ENCODE measurements at places on chromosomes 7 and 10.

- DNase-seq: no peak
Measured at GRCh38 chr10:121426307-121426706, 171.9 kb downstream of the FGFR2 start.

GRCh38 chr10:16787361-16787791, 29.8 kb downstream of the RSU1 start:
- DNase-seq: no peak

DNA sequence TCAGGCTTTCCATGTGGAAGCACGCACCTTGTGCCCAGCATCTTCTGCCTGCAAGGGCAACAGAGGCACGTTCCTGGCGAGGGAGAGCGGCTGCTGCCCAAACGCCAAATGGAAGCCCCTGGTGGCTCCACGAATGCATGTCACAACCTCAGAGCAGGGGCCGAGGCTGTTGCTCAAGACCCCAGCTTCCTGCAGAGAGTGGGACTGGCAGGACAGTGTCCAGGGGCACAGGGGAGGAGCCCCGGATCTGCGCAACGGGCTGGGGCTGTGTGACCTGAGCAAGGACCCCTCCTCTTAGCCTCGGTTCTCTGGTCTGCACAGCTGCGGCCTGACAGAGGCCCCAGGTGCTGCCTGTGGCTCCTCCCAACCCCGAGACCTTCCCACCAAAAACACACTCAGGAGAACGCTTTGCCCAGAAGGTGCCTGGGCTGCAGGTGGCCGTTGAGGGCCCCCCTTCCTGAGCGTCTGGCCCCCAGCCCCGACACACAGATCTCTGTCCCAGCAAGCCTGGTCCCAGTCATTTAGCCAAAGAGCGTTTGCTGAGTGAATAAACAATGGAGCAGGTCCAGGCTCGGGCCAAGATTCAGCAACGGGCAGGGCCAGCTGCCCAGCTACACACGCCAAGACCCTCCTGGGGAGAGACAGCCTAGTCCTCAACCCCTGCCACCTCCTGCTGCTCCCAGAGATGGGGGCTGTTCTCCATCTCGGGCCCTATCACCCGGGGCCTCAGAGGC, 1.2 kb downstream of the MICALL2 start:
- DNase-seq: no peak

DNA sequence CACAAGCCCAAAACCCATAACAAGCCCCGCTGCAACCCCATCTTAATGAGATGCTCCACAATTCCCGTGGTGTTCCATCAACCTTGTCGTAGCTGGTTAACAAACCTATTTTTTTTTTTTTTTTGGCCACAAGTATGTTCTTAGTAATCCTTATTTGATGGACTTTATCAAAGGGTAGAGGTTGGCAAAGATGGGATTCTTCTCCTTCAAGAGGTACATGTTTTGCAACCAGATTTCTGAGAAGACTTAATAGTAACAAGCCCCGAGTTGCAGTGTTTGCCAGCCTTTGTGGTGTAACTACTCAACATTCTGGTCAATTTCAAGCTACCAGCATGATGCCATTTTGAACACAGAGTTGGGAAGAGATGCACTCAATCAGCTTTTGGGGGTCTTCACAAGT, 181.7 kb downstream of the NRP1 start:
- DNase-seq: no peak

- DNase-seq: no peak
Measured at GRCh38 chr10:133292919-133293809, 15.5 kb downstream of the TUBGCP2 start.

DNA sequence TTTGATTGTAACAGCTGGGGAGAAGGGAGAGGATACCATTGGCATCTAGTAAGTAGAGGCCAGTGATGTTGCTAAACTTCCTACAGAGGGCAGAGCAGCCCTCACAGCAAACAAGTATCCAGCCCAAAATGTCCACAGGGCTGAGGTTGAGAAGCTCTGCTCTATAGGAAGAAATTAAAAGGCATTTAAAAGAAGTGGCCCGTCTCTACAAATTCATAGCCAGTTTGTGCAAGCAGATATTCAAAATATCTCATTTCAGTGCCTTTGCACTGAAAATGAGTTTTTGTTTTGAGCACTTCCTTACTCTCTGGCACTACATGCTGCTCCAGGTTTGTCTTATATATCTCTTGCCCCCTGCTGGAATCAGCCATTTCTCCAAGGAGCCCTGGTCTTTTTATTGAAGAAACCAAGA, 330.0 kb downstream of the BBS9 start:
- DNase-seq: no peak

DNA sequence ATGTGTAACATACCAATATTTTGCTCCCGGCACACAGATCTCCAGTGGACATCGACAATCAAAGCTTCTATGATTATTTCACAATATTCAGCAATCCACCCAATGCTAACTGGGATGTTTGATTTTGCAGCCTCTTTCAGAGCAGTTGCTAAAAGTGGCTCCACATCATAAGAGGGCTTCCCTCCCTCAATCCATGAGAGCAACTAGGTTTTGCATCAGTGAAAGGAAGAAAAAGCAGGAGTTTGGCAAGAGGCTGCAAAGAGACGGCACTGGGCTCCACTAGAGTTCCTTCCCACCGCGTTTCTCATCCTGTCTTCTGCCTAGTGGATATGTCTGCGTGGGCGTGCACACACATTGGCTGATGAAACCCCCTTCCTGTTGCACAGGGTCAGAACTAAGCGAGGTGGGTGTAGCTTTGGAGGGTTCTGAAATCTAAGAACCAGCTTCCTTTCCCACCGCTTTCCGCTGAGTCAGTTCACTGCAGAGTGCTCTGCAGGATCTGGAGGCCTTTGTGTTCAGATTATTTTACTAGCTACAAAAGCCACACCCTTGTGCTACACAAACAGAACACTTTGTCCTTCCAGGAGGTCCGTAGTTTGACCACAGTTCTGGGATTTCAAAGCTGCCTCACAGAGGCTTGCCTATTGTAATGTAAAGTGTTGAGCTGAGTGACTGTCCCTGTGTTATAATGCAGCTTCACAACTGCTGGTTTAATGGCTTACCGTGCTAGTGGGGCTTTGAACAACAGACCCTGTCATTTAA, 28.1 kb downstream of the ARL4A start:
- peak; percentile 28 for DNase-seq

DNA sequence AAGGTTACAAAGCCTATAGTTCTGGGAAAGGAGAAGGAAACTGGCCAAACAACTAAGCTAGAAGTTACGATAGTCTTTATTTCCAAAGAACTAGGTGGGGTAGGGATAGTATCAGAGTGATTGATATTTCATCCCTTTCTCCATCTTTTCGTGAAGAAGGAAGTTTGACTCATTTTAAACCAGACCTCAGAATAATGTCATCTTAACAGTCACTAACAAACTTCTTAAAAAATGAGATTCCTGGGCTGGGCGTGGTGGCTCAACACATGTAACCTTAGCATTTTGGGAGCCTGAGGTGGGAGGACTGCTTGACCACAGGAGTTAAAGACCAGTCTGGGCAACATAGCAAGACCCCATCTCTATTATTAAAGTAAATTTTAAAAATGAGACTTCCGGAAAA, 69.4 kb downstream of the ARL4A start:
- no peak for DNase-seq

- no peak for DNase-seq
Measured at GRCh38 chr10:98357194-98357822, 57.7 kb downstream of the PYROXD2 start.

GRCh38 chr10:49654036-49654693, 25.3 kb upstream of the C10orf53 start:
- no peak for DNase-seq

- DNase-seq: no peak
Measured at GRCh38 chr10:8245814-8246142, 191.3 kb downstream of the GATA3 start.

DNA sequence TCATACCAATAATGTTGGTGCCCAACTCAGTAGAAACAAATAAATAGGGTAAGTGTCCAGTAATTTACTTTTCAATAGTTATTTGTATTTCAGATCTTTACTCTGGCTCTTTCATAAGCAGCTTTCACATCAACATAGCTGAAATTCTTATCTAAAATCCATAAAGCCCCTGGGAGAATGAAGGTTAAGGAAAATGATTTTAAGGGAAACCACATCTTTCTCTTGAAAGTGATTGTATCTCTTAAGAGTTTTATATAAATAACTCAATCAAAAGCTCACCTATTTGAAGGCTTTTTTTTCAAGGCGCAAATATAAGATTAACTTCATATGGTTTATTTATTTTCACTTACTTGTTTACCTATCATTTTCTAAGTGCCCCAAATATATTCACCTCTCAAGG, 324.4 kb downstream of the HGF start:
- no peak for DNase-seq

GRCh38 chr7:128206017-128206746, 34.9 kb upstream of the LEP start:
- no peak for DNase-seq

GRCh38 chr10:34217524-34217923, 597.6 kb downstream of the PARD3 start:
- no peak for DNase-seq

DNA sequence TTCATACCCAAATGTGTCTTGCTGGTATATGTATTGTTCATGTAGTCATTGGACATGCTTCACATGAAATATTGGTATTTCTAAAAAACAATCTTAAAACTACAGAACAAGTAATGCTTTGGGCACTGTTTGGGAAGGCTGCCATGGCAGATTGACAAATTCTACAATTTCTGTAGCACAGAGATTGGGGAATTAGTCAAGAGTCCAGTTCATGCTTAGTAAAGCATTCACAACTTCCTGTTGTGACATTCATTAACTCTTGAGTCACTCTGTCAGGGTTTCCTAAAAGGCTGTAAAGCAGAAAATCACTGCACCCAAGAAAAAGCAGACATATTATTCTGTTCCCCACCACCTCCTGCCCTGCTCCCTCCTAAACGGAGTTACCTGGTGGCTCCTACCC, 398.9 kb downstream of the PHTF2 start:
- DNase-seq: no peak

GRCh38 chr7:69864274-69864673, 266.0 kb downstream of the AUTS2 start:
- no peak for DNase-seq

- DNase-seq: no peak
Measured at GRCh38 chr10:16799621-16800020, 17.6 kb downstream of the RSU1 start.

DNA sequence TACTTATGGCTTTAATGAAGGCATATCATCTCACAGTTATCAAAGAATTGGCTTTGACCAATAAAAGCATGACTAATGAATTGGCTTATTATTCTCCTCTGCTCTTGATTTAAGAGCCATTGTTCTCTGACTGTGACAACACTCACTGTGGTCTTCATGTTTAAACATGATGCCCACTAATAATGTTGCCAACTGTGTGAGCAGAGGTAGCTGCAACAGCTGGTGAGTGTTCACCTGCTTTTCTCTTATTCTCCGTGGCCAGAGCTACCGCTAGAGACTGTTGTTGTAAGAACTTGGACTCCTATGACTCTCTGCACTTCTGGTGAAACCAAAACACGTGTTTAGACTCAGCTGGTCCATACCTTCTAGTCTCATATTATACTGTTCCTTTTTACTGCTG, 335.9 kb downstream of the XPNPEP1 start:
- no peak for DNase-seq

DNA sequence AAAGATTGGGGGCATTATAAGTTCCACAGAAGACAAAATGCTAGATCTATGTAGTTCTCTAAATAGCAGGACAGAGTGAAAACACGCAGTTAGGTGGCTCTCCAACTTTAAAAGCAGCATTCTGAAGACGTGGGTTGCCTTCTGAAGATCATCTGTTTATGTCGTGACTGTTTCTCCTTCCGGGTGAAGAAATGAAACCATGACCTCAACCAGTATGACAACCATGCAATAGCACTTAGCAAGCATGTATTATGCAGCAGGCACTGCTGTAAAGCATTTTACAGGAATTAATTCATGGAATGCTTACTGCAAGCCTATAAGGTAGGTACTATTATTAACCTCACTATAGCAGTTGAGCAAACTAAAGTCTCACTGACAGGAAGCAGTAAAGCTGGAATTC, 125.2 kb downstream of the SLC25A13 start:
- no peak for DNase-seq

Measured in thoracic aorta (tissue), 2 donors.